ENCODE measurements at places on chromosomes 11 and 22.

DNA sequence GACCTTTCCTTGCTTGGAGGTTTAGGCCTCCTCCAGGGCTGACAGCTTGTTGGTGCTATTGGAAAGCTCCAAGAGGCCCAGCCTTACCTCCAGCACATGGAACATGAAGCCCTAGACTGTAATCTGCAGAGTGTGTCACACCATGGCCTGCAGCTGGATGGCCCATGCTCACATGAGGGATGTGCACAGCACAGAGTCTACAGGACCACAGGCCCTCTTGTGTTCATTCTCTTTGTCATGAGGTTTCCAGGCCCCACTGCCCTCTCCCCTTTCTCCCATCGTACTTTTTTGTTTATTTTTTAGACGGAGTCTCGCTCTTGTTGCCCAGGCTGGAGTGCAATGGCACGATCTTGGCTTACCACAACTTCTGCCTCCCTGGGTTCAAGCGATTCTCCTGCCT lies 10.0 kb downstream of the FADS1 start:
- DNase-seq: no peak

- no peak for DNase-seq
Measured at GRCh38 chr11:1127664-1128162, 30.0 kb upstream of the MUC5AC start.

GRCh38 chr11:106950067-106950491 lies 68.2 kb downstream of the GUCY1A2 start:
- no peak for DNase-seq

DNA sequence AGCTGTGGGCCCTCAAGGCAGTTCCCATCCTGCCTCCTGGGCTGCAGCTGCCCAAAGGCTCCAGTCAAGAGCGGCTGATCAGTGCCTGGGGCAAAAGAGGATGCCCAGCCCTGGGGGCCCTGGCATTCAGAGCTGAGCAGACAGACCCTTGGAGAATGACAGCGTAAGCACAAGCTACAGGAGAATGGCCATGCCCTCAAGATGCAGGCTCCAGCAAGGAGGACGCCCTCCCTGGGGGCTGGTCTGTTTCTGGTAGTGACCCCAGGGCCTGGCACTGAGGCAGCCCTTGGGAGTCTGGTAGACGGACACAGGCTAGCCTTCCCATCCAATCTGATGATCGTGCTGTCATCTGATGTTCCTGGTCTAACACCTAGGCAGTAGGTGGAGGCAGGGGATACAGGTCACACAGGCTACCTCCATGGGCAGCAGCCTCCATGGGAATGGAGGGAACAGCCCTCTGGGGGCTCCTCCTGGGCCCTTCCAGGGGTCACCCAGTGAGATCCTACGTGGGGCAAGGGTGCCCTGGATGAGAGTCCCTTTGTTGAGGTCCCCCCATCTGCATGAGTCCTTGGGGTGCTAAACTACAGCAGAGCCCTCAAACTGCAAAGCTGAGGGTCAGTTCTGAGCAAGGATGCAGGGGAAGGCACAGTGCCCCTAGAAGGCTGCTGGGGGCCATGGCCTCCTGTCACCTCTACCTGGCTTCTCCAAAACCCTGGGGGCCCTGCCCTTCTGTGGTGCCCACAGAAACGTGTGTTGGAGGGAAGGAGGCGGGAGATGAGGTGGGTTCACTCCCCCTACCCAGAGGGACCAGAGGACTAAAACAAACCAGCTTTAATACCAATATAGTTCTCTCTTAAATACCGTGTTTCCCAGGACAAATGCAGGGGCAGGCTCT lies 10.2 kb upstream of the SF1 start:
- no peak for DNase-seq

All from RKO (cell line).